Stimulated activated CD4-positive, alpha-beta T cell treated with anti-CD3 and anti-CD28 coated beads, Interleukin-2, amount 100 ng/mL, for 24 hours (primary cell): ENCODE measurements at places on chromosomes 6 and 20.

- DNase-seq, result no peak
Observed at GRCh38 chr20:14761903-14762302, 424.5 kb upstream of the FLRT3 start.

GRCh38 chr6:52420668-52421358 is 671 bp downstream of the EFHC1 start:
- DNase-seq, result no peak

DNA sequence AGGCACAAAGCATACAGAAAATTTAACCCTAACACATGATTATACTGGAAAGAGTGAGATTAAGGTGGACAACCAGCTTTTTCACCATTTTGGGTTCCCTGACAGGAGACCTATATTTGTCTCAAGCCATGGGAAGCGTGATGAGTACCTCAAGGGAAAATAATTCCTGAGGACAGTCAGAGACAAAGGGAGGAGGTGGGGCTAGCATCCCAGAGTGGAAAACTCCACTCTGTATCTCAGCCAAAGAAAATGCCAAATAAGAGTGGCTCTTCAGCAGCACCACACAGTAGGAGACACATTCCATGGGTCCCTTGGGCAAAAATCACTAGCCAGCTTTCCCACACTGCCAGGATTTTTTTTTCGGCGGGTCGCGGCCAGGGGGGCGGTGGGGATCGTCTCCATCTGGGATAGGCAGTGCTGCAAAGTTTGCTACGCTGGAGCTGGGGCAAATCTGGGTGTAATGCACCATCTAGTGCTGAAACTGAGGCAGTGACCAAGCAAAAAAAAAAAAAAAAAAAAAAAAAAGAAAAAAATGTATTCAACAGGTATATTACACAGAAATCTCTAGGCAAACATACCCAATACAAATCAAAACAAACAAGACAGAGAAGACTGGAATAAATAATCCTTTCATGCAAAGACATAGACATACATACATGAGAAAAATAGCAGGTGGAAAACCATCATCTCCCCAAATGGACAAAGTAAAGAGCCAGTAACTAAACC is 77.3 kb upstream of the SLC35F1 start:
- no peak for DNase-seq

- no peak for DNase-seq
Observed at GRCh38 chr6:170251776-170252571, 38.9 kb downstream of the DLL1 start.

- DNase-seq, result no peak
Observed at GRCh38 chr6:108640104-108640503, 79.4 kb downstream of the FOXO3 start.
